ENCODE measurements at places on chromosomes 13 and 19. TPM values are rescaled to one million over a fixed set of nuclear protein-coding genes. Genes with fewer than 3 reads are reported as not detected.

KLHL1 gene
- not detected for total RNA-seq

ZNF225 gene
- 1.5 TPM for total RNA-seq

NRTN gene
- not detected for total RNA-seq

ZSWIM4 gene
- 4.9 TPM for total RNA-seq

EPS8L1 gene
- total RNA-seq, result 5.9 TPM
